Stimulated activated CD4-positive, alpha-beta T cell treated with anti-CD3 and anti-CD28 coated beads, Interleukin-12 subunit alpha, Interleukin-12 subunit beta, amount 100 ng/mL, for 4 hours (primary cell): ENCODE measurements at places on chromosomes 1 and 21.
A peak's percentile ranks its signal among the peaks of the same experiment; 100 is the strongest.

- no peak for DNase-seq
These were observed 79.9 kb downstream of the LAMC1 start for GRCh38 chr1:183103147-183103546.

DNA sequence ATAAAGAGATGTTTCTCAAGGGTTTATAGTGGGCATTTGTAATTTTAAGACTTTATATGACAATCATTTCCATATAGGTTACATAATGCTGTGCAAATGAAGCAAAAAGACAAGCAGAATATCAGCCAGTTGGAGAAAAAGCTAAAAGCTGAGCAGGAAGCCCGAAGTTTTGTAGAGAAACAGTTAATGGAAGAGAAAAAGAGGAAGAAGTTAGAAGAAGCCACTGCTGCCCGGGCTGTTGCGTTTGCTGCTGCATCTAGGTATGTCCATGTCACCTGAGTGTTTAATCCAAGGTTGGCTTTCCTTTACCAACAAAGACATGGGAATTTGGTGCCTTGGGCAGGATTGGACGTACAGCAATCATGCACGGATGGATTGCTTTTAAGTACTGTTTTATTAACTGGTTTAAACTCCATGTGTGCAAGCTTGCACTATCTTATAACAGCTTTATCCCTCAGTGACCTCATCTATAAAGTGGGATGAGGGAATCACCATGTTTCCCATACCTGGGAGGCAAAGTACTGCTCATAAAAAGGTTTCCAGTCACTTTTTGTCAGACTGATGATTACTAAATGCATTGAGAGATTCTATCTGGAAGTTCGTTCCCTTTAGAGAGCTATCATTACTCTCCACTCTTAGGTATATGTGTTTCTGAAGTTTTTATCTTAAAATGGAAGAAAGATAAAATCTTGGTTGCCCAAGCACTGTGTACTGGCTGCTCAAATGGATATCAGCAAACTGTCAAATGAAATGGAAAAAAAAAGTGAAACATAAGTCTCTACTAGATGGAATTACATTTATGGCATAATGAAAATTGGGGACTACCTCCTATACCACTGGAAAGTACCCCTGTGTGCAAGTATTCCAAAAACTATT lies 55.1 kb downstream of the MACO1 start:
- DNase-seq = no peak

- no peak for DNase-seq
These were observed 10.8 kb downstream of the FTCD start for GRCh38 chr21:46144464-46145070.

DNA sequence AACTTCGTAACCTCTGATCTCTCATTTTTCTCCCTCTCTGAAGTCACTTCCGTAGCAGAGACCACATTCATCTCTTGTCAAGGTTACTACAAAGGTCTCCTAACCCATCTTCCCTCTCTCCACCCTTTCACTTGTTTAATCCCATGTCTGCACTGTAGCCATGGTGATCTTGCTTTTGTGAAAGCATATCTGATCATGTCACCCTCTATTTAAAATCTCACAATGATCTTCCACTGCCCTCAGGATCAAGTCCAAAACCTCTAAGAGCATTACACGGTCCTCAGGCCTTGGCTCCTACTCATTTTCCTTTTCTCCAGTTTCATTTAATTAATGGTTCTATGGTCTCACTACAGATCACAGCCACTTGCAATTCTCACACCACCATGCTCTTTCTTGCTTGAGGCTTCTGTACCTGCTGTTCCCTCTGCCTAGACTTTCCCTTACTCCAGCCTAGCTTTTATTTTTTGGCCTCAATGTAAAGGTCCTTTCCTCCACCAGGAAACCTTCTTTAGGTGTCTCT lies 12.1 kb downstream of the ARHGEF11 start:
- no peak for DNase-seq

DNA sequence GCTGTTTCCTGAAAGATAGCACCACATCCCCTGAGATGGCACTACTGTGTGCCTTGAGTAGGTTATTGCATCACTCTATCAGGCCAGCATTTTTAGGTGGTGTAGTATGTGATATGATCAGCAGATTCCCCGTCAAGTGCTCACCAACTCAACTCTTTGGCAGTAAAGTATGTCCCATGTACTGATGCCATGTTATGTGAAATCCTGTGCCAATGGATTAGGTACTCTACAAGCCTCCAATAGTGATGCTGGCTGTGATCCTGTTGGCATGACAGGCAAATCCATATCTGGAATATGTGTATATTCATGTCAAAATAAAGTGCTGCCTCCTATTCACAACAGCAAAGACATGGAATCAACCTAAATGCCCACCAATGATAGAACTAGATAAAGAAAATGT lies 137.2 kb upstream of the CAMK1G start:
- no peak for DNase-seq

DNA sequence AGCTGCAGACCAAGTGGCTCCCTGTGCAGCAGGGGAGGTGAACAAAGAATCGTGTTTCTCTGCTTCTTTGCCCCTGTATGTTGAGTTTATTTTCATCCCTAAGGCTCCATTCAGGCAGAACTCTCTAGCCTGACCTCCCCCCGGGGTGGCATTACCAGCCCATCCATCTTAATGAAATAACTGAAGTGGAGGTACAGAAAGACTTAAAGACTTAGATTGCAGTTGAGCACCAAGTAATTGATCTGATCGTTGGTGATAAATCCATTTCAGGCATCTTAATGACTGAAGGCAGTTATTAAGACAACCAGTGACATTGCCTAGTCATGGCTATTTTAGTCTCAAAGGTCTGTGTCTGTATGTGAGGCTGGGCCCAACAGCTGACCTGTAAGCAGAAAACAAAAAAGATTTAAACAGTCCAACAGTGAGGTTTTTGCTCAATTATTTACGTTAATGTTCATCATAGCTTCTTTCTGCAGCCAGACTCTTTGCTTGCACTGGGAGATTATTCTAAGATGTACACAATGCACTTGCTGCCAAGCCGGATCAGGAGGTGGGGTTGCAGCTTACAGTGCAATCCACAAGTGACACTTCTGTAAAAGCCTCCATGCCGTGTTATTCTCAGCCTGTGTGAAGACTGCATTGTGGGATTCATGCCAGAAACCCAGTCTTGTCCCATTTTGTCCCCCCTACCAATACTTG lies 363.0 kb upstream of the DUSP10 start:
- DNase-seq = no peak

GRCh38 chr21:46150073-46150472 lies 5.3 kb downstream of the FTCD start:
- DNase-seq = no peak

DNA sequence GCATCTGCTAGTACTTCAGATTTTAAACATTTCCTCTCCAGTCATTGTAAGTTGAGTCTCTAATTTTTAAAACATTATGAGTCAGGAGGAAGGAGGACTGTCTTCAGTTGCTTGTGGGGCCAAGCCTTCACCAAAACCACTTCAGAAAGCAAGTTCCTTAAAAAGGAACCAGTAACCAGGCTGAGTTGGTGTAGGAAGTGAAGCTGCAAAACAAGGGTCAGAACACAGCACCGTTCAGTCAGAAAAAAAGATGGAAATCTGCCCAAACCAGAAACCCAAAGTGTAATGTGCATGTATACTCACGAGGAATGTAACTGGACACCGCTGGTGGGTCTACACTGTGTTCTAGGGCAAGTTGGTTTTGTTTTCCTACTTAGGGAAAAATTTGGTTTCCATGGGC lies 402.1 kb downstream of the SETD4 start:
- DNase-seq = no peak

- DNase-seq = no peak
These were observed 92.5 kb downstream of the CDC42BPA start for GRCh38 chr1:227225715-227226346.

- DNase-seq = no peak
These were observed 59.5 kb downstream of the CDK18 start for GRCh38 chr1:205563927-205564441.

GRCh38 chr1:67058242-67058641 lies 4.3 kb upstream of the SLC35D1 start:
- no peak for DNase-seq

- DNase-seq = no peak
These were observed 74.5 kb downstream of the RHOU start for GRCh38 chr1:228809621-228810394.

- no peak for DNase-seq
These were observed 3.9 kb downstream of the LAMB3 start for GRCh38 chr1:209648346-209648745.

- DNase-seq = no peak
These were observed 6.3 kb downstream of the OR14I1 start for GRCh38 chr1:248696261-248696660.

DNA sequence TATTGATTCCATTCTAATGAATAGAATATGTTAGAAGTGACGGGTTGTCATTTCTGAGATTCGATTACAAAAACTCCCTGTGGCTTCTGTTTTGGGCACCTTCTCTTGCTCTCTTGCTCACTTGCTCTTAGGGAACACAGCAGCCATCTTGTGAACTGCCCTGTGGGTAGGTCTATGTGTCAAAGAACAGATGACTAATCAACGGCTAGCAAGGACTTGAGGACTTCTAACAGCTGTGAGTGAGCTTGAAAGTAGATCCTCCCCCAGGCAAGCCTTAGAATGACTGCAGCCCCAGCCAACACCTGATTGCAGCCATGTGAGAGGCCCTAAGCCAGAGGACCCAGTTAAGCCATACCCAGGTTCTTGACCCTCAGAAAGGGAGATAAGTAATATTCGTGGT lies 49.3 kb downstream of the AZIN2 start:
- DNase-seq = peak; percentile 5

DNA sequence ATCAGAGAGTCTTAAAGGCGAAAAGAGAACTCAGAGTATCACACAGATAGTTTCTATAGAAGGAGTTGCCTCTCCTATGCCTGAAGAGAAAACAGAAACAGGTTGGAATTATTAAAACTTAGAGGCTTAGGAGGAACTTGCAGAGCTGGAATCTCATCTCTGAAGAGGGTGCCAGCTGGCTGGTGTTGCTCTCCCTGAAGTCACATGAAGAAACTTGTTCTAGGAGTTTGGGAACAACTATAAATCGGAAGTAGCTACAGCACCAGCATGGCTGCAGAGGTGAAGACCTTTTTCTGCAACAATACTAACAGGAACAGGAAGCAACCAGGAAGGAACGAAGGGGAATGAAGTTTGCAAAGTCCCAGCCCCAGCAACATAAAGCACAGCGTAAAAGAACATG lies 35.8 kb downstream of the FMO3 start:
- no peak for DNase-seq

DNA sequence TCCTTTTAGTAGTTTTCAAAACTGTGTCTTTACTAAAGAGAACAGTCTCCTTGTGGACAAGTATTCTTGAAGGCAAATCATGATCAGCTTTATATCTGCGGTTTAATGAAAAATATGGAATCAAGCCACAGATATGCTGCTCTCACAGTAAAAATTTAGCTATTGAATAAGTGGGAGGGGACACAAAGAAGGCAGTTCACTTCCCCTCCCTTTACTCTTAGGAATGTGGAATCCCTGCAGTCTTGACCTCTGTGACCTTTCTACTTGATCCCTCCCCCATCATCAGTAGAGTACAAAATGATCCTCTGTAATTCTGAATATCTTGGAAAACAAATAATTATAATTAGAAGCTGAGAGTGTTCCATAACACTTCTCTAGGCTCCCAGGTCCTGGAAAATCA lies 136.7 kb upstream of the HOOK1 start:
- no peak for DNase-seq

DNA sequence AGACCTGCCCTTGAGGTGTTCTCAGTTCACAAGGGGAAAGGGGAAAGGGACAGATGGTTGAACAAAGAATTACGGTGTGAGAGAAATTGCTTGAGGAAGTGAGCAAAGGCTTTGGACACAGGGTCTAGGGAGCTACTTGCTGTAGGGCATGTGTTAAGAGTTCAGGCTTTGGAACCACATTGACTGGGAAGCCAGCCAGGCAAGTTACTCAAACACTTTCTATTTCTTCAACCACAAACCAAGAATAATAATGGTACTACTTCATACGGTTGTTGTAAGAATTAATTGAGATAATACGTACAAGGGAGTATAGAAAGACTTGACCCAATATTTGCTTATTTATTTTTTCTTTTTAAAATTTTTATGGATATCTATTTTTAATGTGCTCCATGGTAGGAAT lies 26.6 kb downstream of the AK4 start:
- no peak for DNase-seq

DNA sequence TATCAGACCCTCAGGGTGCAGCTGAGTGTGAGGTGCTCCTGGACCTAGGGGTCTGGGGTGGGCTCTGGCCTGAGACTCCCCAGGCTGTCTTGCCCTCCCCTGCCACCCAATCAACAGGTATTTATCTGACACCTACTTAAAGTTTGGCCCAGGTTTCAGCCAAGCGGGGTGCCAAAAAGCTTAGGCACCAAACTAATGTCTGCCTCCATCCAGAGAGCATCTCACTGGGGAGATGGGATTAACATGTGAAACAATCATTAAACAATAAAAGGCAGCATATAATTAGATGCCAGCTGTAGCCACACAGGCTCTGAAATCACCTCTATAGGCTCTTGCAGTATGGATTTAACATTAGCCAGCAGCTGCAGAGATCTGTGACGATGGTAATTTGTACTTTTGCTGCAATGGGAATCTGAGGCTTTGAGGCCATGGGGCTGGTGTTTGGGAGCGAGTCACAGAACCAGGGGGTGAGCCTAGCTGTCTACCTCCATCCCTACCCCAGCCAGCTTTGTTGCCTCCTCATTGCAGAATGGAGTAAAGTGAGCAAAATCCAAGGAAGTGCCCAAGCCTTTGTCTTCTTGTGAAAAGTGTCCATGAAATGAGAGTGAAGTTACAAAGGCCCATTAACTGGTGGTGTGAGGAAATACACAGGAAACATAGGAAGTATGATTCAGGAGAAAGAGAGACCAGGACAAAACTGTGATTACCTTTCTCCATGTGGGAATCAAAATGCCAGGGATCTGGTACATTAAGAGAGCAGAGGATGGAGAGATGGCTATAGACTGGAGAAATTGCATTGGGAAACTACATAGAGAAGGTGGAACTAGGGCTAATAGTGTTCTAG lies 36.1 kb downstream of the EIF2D start:
- DNase-seq = no peak

GRCh38 chr1:86516335-86516734 lies 30.5 kb upstream of the CLCA4 start:
- no peak for DNase-seq

DNA sequence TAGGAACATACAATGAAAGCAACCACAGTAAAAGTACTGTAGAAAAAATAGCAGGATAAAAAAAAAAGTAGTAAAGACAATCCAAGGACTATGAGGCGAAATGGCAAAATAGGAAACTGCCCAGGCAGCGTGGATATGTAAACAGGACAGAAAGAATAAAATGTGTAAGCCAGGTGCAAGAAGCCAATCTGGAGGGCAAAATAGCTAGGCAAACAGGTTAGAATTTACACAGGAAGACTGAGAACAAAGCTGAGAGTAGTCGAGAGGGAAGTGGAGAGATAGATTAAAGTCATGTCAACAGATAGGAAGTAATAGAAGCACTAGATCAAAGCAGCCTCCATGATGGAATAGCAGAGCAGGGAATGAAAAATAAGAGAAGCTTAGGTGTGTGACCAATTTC lies 124.2 kb upstream of the B3GALT2 start:
- DNase-seq = no peak

DNA sequence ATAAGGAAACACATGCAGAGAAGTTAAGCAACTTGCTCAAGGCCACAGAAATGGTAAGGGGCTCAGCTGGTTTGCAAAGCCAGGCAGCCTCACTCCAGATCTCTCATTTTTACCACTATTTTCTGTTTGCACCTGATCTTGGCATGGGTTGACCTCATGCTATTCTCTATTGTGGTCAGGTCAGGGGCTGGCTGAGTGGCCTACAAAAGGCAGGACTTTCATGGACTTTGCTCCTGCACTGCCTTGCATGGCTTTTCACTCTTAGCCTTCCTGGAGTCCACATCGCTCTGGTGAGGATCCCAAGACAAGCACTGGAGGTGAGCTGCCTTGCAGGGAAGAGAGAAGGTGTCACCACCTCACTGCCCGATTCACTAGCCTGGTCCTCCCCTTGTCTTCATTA lies 56.8 kb upstream of the CSF3R start:
- DNase-seq = no peak
